ENCODE measurements at places on chromosomes 5 and 9. TPM values are rescaled to one million over a fixed set of nuclear protein-coding genes. Genes with fewer than 3 reads are reported as not detected.

GRCh38 chr9:16357828-16358227 is 512.6 kb downstream of the BNC2 start:
- H3K4me1 ChIP-seq, result no peaks in the 10 kb centered on the region
- H3K36me3 ChIP-seq, result peaks cover 7% of the 10 kb centered on the region
- no peak overlapping the region for H3K27ac ChIP-seq
- peaks cover 4% of the 10 kb centered on the region for H3K27me3 ChIP-seq
- no peak for DNase-seq

C1QTNF3 gene
- 9.0 TPM for total RNA-seq

DNA sequence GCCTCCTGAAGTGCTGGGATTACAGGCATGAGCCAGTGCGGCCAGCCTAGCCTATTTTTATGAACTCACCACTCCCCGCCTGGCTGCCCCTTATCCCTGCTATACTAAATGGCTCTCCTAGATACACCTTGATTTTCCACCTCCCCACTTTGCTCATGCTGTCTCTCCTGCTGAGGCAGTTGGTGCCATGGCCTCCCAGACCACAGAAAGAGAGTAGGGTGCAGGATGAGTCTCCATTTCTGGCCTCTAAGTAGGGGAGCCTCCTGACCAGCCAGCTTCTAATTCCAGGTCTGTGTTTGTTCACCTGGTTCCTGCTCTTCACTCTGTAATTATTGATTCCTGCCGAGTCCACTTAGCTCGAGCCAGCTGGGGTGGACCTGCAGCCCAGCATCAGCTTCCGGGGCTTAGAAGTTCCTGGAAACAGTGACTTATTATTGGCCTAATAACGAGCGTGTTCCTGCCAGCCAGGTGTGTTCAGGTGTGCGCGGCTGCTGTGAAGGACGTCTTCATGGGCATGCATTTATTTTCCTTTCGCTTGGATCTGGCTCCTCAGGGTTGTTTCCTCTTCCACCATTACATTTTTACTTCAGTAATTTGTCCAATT is 34.0 kb downstream of the ZNF618 start:
- H3K27ac ChIP-seq, result peak overlapping the region; percentile 55
- peaks cover 59% of the 10 kb centered on the region for H3K4me1 ChIP-seq
- H3K4me3 ChIP-seq, result peak overlapping the region; percentile 26
- no peak for DNase-seq
- peaks cover 12% of the 10 kb centered on the region for H3K27me3 ChIP-seq

DNA sequence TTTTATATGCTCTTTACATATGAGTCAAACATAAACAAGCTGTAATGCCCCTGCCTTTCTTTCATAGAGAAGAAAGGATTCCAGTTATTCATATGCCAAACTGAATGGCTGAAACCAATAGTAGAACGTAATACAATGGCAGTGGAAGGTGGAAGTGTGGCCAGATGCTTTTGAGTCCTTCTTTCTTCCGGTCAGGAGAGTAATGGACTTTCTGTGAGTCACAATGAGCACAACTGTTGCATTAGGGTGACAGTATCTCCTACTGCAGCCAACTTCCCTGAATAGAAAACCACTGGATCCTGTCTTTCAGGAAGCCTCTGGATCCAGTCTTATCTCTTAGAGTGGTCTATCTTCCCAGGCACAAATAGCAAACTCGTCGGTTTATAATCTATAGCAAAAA is 855.2 kb downstream of the MAT2B start:
- H3K27ac ChIP-seq, result no peak overlapping the region
- no peaks in the 10 kb centered on the region for H3K36me3 ChIP-seq
- no peak overlapping the region for H3K4me3 ChIP-seq
- H3K27me3 ChIP-seq, result no peaks in the 10 kb centered on the region
- peaks cover 21% of the 10 kb centered on the region for H3K4me1 ChIP-seq

GRCh38 chr9:85995097-85995496 is 54.2 kb downstream of the NAA35 start:
- H3K36me3 ChIP-seq, result peaks cover 4% of the 10 kb centered on the region
- H3K27me3 ChIP-seq, result peaks cover 2% of the 10 kb centered on the region
- H3K4me3 ChIP-seq, result no peak overlapping the region
- no peak overlapping the region for H3K27ac ChIP-seq
- no peak for DNase-seq

DNA sequence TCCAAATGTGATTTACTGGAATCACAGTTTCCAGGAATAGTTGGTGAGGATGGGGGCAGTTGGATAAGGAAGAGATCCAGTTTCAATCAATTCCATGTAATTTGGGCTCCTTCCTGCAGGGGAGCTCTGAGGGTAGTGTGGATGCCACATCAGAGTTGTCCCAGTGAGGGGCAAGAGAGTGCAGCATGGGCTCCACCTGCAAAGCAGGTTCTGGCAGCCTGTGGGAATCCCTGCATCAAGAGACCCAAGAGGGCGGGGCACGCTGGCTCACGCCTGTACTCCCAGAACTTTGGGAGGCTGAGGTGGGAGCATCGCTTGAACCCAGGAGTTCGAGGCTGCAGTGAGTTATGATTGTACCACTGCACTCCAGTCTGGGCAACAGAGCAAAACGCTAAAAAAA is 188.5 kb downstream of the CACNA1B start:
- peak; percentile 4 for DNase-seq
- no peak overlapping the region for H3K27ac ChIP-seq
- H3K27me3 ChIP-seq, result peaks cover 6% of the 10 kb centered on the region
- H3K36me3 ChIP-seq, result peaks cover 38% of the 10 kb centered on the region

GRCh38 chr5:136123236-136123768 is 9.3 kb upstream of the SMAD5 start:
- peaks cover 3% of the 10 kb centered on the region for H3K4me1 ChIP-seq
- DNase-seq, result no peak
- no peaks in the 10 kb centered on the region for H3K36me3 ChIP-seq
- peaks cover 2% of the 10 kb centered on the region for H3K27me3 ChIP-seq

DNA sequence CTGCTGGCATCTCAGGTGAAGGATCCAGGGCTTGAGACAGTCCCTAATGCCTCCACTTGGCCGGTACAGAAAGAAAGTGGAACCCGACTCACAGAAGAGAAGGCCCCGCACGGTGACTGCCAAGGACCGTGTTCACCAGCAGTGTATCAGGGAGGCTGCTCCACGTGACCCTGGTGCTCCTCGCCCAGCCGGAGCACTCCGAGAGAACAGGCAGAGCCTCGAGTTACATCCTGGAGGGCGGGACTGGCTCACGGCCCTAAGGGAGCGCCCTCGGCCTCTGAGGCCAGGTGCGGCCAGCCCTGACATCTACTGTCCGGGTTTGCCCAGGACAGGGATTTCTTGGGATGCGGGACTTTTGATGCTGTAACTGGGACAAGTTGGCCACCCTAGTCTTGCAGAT is 104.0 kb upstream of the SARDH start:
- DNase-seq, result no peak
- peak overlapping the region; percentile 61 for H3K4me3 ChIP-seq
- no peaks in the 10 kb centered on the region for H3K36me3 ChIP-seq
- H3K27me3 ChIP-seq, result peaks cover 32% of the 10 kb centered on the region
- H3K27ac ChIP-seq, result peak overlapping the region; percentile 95

Measured in glutamatergic neuron (in vitro differentiated cells).